ENCODE measurements at places on chromosomes 5 and 9. TPM values are rescaled to one million over a fixed set of nuclear protein-coding genes. Genes with fewer than 3 reads are reported as not detected.
A peak's percentile ranks its signal among the peaks of the same experiment; 100 is the strongest.

DNA sequence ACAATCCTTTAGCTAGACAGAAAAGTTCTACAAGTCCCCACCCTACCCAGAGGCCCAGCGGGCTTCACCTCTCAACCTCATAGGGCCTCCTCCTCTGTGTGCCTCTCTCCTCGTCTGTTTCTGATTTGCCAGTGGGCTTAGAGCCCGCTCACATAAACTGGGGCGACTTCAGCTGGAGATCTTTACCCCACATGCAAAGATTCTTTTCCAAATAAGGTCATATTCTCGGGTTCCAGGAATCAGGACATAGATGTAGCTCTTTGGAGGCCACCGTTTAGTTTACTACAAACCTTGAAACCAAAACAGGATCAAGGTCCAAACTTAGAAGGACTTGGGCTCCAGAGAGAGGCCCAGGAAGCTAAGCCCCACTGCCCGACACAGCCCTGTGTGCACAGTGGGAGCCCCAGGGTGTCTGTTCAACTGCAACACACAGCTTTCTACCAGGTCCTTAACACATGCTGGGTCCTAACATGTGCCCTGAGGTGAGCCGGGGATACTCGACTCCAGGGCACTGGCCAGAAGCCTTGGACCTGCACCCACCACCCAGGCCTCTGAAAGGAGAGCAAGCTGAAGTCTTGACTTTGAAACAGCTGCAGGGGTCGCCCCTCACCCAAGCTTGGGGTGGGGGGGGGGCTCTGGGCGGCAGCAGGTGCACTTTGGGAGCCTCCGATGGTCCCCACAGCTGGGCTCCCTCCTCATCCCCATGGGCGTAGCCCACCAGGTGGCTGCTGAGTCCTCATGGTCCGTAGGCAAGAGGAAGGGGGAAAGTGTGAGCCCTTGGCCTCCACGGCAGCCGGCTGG lies 26.8 kb upstream of the SLC12A7 start:
- H3K4me1 ChIP-seq, result peaks cover 3% of the 10 kb centered on the region
- H3K4me3 ChIP-seq, result no peak overlapping the region
- H3K27me3 ChIP-seq, result peaks cover 5% of the 10 kb centered on the region

LHX3 gene
- not detected for total RNA-seq

DNA sequence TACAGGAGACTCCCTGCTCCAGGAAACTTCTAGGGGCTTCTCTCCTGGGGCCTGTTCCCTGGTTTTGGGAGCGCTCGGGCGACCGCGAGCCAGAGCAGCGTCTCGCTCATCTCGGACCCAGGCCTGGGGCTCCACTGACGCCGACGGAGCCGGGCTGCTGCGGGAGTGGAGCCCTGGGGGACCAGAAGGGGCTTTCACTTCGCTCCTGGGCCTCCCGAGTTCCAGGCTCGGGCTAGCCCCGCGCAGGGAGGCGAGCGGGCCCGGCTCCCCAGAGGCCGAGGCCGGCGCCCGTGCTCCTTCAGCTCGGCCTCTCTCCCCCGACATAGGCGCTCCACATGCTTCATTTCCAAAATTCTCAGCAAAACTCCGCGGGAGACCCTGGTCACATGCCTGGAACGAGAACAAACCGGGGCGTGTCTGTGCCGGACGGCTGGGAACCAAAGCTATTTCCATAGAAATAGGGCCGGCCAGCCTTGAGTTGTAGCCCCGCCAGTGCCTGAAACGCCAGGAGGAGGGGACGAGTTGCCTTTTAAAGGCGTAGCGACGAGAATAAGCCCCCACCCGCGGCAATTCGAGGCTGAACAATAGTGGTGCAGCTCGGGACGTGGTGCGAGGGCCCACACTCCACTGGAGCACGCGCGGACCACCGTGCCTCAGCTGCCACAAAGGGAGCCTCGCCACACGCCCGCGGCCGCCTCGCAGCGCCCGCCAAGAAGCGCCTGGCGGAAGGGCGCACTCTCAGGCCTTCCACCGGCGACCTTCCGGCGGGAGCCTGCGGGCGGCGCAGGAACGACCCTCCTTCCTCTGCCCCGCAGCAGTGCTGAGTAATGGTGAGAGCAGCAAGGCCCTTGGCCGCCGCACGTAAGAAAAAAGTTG lies 1.1 kb upstream of the G3BP1 start:
- H3K4me1 ChIP-seq, result peaks cover 25% of the 10 kb centered on the region
- DNase-seq, result peak; percentile 71
- no peak overlapping the region for H3K4me3 ChIP-seq
- peaks cover 21% of the 10 kb centered on the region for H3K36me3 ChIP-seq

- peaks cover 2% of the 10 kb centered on the region for H3K36me3 ChIP-seq
- H3K4me1 ChIP-seq, result peaks cover 47% of the 10 kb centered on the region
- no peaks in the 10 kb centered on the region for H3K27me3 ChIP-seq
Observed at GRCh38 chr5:143349177-143349576, 54.3 kb downstream of the NR3C1 start.

- H3K36me3 ChIP-seq, result peaks cover 33% of the 10 kb centered on the region
- DNase-seq, result peak; percentile 40
- no peak overlapping the region for H3K27ac ChIP-seq
- no peak overlapping the region for H3K4me3 ChIP-seq
Observed at GRCh38 chr5:173592050-173592669, 24.3 kb downstream of the BOD1 start.

DNA sequence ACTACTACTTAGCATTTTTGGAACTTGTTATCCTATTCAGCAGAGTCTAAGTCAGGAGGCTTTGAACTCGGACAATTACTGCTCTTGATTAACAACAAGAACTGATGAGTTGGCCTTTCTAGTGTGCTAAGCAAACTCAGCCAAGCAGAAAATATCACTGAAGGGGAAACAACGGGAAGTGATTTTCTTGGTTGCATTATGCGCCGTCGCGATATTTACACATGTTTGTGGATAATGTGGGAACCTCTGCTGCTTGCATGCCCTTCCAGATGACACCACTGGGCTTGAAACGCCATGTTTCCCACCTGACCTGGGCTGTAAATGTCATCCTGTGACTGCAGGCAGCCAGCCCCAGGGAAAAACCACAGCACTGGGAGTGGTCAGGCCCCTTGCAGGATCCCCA lies 205.5 kb downstream of the PAX5 start:
- H3K4me1 ChIP-seq, result no peaks in the 10 kb centered on the region
- peaks cover 5% of the 10 kb centered on the region for H3K27me3 ChIP-seq
- no peaks in the 10 kb centered on the region for H3K36me3 ChIP-seq
- H3K27ac ChIP-seq, result no peak overlapping the region
- H3K4me3 ChIP-seq, result no peak overlapping the region

PCDHGB2 gene
- not detected for total RNA-seq

DNA sequence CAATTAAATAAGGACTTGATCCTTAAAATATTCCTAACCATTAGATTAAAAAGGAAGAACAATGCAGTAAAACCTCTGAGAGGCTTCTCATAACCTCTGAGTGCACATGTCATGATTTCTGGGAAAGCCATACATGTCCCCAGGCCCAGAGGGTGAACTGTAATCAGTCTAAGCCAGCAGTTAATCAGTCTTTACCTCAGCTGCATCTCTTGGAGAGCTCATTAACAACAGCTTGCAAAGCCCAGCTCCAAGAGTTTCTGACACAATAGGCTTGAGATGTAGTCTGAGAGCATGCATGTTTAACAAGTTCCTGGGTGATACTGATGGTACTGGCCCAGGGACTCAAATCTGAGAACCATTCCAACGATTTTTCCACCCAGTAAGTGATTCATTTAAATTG lies 392.1 kb downstream of the DNAH5 start:
- no peak for DNase-seq
- H3K4me1 ChIP-seq, result no peaks in the 10 kb centered on the region
- no peaks in the 10 kb centered on the region for H3K27me3 ChIP-seq
- H3K36me3 ChIP-seq, result peaks cover 1% of the 10 kb centered on the region
- no peak overlapping the region for H3K4me3 ChIP-seq

GRCh38 chr9:89021154-89021803 lies 30.0 kb downstream of the S1PR3 start:
- peaks cover 11% of the 10 kb centered on the region for H3K27me3 ChIP-seq
- H3K4me3 ChIP-seq, result no peak overlapping the region
- H3K27ac ChIP-seq, result no peak overlapping the region
- H3K36me3 ChIP-seq, result no peaks in the 10 kb centered on the region

POU5F2 gene
- 0.27 TPM for total RNA-seq

- DNase-seq, result no peak
- H3K36me3 ChIP-seq, result peaks cover 29% of the 10 kb centered on the region
- no peak overlapping the region for H3K27ac ChIP-seq
Observed at GRCh38 chr5:83071286-83072051, 5.7 kb downstream of the TMEM167A start.

DNA sequence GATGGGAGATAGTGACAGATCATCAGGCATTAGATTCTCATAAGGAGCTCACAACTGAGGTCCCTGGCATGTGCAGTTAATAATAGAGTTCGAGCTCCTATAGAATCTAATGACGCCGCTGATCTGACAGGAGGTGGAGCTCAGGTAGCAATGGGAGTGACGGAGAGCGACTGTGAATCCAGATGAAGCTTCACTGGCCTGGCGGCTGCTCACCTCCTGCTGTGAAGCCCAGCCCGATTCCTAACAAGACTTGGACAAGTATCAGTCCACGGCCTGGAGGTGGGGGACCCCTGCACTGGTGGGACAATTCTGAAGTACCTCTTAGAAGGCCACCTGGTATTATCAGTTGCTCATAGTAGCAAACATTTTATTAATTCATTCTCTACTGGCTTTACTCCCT lies 377.9 kb upstream of the ITGA1 start:
- peaks cover 2% of the 10 kb centered on the region for H3K27me3 ChIP-seq
- no peak overlapping the region for H3K4me3 ChIP-seq
- H3K27ac ChIP-seq, result no peak overlapping the region
- H3K4me1 ChIP-seq, result no peaks in the 10 kb centered on the region

EQTN gene
- total RNA-seq, result not detected

DNA sequence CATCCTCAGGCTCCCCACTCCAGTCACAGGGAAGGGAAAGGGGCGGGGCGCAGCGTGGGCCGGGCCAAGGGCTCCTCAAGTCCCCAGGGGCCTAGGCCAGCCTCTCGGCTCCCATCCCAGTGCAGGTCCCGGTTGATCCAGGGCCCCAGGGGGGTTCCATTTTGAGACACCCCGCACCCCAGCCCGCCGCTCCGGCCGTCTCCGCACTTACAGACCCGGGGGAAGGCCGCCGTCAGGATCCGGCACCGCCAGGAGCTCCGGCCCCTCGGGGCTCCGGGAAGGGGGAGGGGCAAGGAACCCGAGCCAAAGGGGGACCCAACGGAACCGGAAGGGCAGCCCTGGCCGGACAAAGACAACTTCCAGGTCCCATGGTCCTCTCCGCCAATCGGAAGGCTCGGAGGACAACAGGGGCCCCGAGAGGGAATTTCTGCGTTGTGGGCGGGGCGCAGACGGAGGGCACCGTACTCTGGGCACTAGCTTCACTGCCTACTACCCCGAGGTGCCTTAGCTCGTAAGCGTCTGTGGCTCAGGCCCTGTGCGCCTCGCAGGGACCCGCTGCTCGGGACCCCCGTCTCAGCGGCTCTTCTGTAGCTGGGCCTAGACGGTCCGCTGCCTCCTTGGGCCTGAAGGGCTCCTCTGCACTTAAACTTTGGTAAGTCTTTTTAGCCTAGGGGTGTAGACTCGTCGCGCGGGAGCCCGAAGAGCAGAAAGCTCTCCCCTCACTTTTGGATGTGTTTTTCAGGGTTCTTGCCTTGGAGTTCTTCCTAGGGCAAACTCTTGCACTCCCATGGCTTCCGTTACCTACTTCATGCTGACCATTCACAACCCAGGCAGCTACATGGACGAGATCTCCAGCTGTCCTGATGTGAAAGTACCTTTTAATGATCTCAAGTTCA lies at the start of gene ZBTB26:
ZBTB26 (minus strand) TSS at position 287 of the 896 bp plus-strand sequence. CDS start 11,578 bp downstream, outside the sequence.
- no peak within 1 kb of the TSS for H3K4me3 ChIP-seq
- H3K27ac ChIP-seq, result peak within 1 kb of the TSS; percentile 84
- H3K4me1 ChIP-seq, result peaks cover 10% of the 10 kb centered on the region

GRCh38 chr5:178116143-178116885 lies 3.0 kb downstream of the N4BP3 start:
- DNase-seq, result peak; percentile 52
- H3K4me1 ChIP-seq, result peaks cover 36% of the 10 kb centered on the region
- no peaks in the 10 kb centered on the region for H3K36me3 ChIP-seq
- peak overlapping the region; percentile 44 for H3K4me3 ChIP-seq

MARVELD2 gene
- total RNA-seq, result 0.45 TPM

PCDHGA10 gene
- 0.05 TPM for total RNA-seq

DNA sequence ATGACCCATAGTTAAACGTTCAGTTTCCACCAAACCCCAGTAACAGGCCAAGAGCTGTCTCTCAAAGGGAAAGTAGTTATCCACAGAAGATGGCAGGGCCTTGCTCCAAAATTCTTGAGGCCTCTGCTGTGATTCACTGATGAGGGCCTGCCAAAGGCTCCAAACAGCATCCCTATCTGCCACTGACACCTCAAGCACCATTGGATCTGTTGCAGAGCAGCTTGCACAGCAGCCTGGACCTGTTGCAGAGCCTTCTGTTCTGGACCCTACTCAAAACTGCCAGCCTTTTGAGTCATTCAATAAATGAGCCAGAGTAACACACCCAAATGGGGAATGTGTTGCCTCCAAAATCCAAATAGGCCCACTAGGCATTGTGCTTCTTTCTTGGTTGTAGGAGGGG lies 741.5 kb upstream of the RGMB start:
- no peak overlapping the region for H3K4me3 ChIP-seq
- DNase-seq, result no peak
- H3K36me3 ChIP-seq, result no peaks in the 10 kb centered on the region
- H3K27me3 ChIP-seq, result peaks cover 2% of the 10 kb centered on the region
- no peak overlapping the region for H3K27ac ChIP-seq

DNA sequence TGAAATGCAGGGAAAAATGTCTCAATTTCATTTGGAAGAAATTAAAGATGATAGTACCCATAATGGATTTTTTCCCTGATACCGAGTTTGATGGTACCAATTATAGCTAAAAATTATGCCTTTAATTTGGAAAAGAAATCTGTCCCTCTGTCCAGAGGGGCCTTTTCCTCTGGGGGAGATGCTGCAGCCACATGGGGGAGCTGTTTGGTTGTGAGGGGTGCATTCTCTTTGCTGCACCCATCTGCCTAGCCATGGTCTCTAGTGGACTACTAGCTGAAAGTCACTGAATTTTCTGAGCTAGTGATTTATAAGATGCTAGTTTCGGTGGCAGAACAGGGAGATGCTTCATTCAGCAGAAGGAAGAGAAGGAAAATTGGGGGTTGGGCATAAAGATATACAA lies 9.6 kb downstream of the SEC61B start:
- no peak overlapping the region for H3K4me3 ChIP-seq
- peaks cover 21% of the 10 kb centered on the region for H3K36me3 ChIP-seq
- no peaks in the 10 kb centered on the region for H3K27me3 ChIP-seq
- no peak overlapping the region for H3K27ac ChIP-seq
- H3K4me1 ChIP-seq, result peaks cover 10% of the 10 kb centered on the region
- DNase-seq, result peak; percentile 69

DNA sequence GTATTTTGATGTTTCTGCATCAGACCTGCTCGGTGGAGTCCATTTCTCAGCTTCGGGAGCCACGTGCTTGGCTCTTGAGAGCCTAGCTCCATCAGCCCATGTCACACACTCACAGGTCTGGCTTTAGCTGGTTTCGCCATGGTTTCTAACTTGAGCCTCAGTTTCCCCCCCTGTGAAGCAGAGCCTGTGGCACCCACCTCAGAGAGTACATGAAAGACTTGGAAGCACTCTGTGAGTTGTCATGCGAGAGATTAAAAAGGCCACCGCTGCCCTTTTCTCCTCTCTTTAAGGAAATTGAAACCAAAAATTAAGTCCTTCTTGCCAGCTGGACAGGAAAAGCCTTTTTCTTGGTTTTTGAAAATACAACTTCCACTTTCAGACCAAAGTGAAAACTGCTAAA lies 8.8 kb downstream of the TENT4A start:
- no peak for DNase-seq
- H3K4me1 ChIP-seq, result peaks cover 87% of the 10 kb centered on the region
- H3K4me3 ChIP-seq, result no peak overlapping the region
- H3K27me3 ChIP-seq, result no peaks in the 10 kb centered on the region

Data from activated naive CD4-positive, alpha-beta T cell treated with anti-CD3 and anti-CD28 coated beads for 36 hours (primary cell).